ENCODE measurements at places on chromosomes 16 and 17.

DNA sequence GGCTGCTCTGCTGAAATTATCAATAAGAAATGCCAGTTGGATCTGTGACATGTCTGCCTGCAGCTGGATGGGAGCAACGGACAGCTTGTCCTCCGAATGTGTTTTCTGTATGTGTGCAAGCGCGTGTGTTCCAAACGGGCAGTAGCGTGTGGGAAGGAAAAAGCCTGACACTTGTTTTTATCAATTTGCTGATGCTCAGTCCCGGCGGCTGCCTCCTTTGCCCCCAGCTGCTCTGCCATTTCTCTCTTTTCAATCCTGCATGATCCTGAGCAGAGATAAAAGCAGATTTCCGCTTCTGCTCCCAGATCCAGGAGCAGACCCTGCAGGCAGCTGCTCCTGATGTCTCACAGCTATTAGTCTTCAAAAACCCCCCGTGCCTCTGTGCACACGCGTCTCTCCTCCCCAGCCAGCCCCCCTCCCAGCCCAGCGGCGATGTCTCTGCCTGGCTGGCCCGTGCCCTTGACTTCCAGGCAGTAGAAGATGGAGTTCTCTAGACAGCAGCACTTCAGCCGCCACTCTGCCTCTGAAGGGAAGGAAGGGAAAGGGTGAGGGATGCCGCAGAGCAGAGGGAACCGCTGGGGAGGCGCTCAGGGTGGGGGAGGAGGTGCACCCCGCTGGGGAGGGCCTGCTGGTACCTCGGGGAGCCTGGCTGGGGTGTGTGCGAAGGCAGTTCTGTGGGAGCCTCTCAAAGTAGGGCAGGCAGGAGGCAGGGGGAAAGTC is 4.1 kb downstream of the PRCD start:
- no peak for DNase-seq

GRCh38 chr17:68196394-68197090 is 51.3 kb upstream of the AMZ2 start:
- DNase-seq: no peak

DNA sequence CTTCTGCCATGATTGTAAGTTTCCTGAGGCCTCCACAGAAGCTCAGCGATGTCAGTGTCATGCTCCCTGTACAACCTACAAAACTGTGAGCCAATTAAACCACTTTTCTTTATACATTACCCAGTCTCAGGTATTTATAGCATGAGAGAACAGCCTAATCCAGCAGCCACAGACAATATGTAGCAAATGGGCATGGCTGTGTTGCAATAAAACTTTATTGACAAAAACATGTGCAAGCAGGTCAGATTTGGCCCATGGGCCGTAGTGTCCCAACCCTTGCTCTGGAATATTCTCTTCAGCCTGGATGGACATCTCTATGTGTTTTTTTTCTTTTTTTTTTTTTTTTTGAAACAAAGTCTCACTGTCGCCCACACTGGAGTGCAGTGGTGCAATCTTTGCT is 60.9 kb upstream of the EEF2KMT start:
- DNase-seq: no peak

- no peak for DNase-seq
These were observed 17.9 kb downstream of the CNP start for GRCh38 chr17:41984454-41984853.

All from activated B cell treated with CpG ODN at 0.5 μM for 24 hours (primary cell).